Activated naive CD4-positive, alpha-beta T cell treated with anti-CD3 and anti-CD28 coated beads for 36 hours (primary cell): ENCODE measurements at places on chromosomes 4 and X. TPM values are rescaled to one million over a fixed set of nuclear protein-coding genes. Genes with fewer than 3 reads are reported as not detected.

BMPR1B gene
- total RNA-seq: 0.10 TPM

EDA gene
- total RNA-seq: 4.2 TPM

UGT8 gene
- total RNA-seq: not detected

DNA sequence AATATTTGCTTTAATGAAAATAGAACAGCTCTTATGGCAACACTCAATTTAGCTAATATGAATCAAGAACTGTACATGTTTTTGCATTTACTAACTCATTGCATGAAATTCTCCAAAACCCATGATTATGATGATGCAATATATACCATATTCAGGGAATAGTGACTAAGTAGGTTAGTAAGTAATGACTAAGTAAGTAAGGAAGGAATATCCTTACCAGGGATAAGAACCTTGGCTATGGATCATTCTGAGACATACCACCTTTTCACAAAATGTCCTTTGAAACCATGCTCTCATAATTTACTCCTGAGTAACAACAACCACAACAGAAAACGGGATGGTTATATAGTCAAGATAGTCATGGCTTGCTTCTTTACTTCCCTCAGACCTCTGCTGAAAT lies 1513.0 kb downstream of the STIM2 start:
- no peaks in the 10 kb centered on the region for H3K36me3 ChIP-seq
- H3K4me3 ChIP-seq: no peak overlapping the region
- no peaks in the 10 kb centered on the region for H3K4me1 ChIP-seq
- no peak overlapping the region for H3K27ac ChIP-seq
- DNase-seq: no peak

- no peaks in the 10 kb centered on the region for H3K36me3 ChIP-seq
- no peak overlapping the region for H3K27ac ChIP-seq
- no peak overlapping the region for H3K4me3 ChIP-seq
- no peak for DNase-seq
Measured at GRCh38 chrX:93868289-93868965, 194.4 kb downstream of the FAM133A start.

- H3K4me1 ChIP-seq: no peaks in the 10 kb centered on the region
- no peaks in the 10 kb centered on the region for H3K36me3 ChIP-seq
Measured at GRCh38 chr4:182426901-182427300, 183.7 kb downstream of the TENM3 start.

DNA sequence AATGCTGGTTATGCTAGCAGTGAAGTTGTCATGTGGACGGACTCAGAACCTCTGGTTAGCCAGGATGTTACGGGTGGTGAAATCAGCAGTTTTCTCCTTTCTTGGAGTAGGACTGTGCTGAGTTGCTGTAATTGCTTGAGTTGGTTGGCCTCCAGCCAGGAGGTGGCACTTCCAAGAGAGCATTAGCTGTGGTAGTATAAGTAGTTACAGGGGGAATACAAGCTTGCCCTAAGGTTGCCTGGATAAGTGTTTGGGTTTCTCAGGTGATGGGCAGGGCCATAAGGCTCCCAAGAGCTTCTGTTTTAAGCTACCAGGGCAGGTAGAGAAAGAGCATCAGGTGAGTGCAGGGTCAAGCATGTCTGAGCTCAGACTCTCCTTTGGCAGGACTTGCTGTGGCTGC lies 103.0 kb downstream of the ZNF518B start:
- no peak for DNase-seq
- H3K27me3 ChIP-seq: peaks cover 14% of the 10 kb centered on the region
- no peaks in the 10 kb centered on the region for H3K36me3 ChIP-seq
- H3K4me1 ChIP-seq: no peaks in the 10 kb centered on the region
- H3K27ac ChIP-seq: no peak overlapping the region

GRCh38 chrX:12360986-12361598 lies 222.8 kb downstream of the FRMPD4 start:
- H3K27ac ChIP-seq: no peak overlapping the region
- DNase-seq: no peak
- H3K4me3 ChIP-seq: no peak overlapping the region
- no peaks in the 10 kb centered on the region for H3K4me1 ChIP-seq
- no peaks in the 10 kb centered on the region for H3K27me3 ChIP-seq
